ENCODE measurements at places on chromosomes 4 and X. TPM values are rescaled to one million over a fixed set of nuclear protein-coding genes. Genes with fewer than 3 reads are reported as not detected.

DNA sequence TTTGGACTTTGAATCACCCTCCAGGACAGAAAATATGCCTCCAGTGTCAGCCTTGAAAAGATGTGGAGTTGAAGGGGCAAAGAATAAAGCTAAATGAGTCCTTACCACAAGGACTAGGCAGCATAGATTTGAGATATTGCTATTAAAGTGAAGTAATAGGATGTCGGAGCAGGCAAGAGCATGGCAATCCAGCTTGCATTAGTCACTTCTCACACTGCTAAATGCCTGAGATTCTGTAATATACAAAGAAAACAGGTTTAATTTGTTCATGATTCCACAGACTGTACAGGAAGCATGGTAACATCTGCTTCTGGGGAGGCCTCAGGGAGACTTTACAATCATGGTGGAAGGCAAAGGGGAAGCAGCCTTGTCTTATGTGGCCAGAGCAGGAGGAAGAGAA lies 109.8 kb upstream of the PCDH7 start:
- no peak for DNase-seq

DNA sequence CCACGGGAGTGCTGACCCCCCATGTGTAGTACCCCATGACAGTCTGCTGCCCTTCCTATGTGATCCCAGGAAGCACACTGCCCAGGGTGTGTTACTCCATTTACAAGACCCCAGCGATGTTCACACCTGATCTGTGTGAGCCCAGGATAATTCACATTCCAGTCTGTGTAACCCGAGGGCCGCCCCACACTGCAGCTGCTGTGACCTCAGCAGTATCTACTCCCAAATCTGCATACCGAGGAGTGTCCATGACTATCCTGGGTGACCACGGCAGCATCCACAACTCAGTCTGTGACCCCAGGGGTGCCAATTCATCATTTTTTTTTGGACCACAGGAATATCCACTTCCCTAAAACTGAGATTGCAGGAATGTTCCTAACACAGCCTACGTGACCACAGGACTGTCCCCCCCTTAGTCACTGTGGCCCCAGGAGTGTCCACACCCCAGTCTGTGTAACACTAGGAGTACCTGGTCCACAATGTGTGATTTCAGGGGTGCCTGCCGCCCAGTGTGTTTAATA lies 7.8 kb upstream of the GLOD5 start:
- DNase-seq, result no peak

- peak; percentile 61 for DNase-seq
Observed at GRCh38 chr4:73998040-73999011, at the start of gene CXCL5. CXCL5 (minus strand) TSS chr4:73998677; CDS start chr4:73998581, 96 bp downstream.

- no peak for DNase-seq
Observed at GRCh38 chrX:69314436-69315348, 149.4 kb upstream of the PJA1 start.

- DNase-seq, result no peak
Observed at GRCh38 chrX:45258731-45259402, 58.2 kb upstream of the DIPK2B start.

GRCh38 chrX:112738347-112739033 lies 58.8 kb upstream of the LHFPL1 start:
- DNase-seq, result no peak

DNA sequence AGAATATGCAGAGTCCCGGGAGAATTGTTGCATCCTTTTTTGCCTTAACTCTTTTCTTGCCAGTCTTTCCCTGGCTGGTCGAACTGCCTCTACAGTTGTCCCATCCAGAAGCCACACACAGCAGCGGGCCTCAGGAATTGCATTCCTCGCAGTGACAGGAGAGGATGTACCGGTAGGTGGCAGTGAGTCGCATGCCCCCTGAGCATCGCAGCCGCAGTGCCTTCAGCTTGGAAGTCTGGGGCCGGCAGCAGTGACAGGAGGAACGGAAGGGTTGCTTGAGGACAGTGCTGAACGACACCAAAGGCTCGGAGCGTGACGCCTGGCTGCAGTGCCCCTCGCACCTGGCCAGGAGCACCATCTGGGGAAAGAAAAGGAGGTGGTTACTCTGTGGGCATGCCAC lies 23.5 kb downstream of the NDP start:
- DNase-seq, result no peak

- no peak for DNase-seq
Observed at GRCh38 chr4:145881576-145881975, 57.0 kb downstream of the ZNF827 start.

GRCh38 chr4:8914461-8915171 lies 43.0 kb upstream of the HMX1 start:
- peak; percentile 28 for DNase-seq

DNA sequence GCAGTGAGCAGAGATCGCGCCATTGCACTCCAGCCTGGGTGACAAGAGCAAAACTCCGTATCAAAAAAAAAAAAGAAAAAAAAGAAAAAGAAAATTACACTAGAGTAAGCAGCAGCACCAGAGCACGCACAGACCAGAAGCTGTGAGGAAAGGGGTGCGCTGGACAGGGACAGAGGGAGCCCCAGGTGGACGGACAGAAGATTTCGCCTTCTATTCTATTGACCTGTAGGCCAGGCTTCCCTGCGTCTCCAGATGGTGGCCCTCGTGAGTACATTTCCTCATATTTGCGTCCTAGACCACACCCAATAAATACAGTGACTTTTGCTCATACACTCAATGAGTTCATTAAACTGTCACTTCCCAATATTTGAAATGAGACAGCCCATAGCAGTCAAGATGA lies 19.1 kb downstream of the MTNR1A start:
- DNase-seq, result no peak

- no peak for DNase-seq
Observed at GRCh38 chrX:71945237-71945805, 34.7 kb downstream of the NHSL2 start.

GRCh38 chrX:28223991-28224390 lies 242.7 kb upstream of the DCAF8L1 start:
- DNase-seq, result no peak

DNA sequence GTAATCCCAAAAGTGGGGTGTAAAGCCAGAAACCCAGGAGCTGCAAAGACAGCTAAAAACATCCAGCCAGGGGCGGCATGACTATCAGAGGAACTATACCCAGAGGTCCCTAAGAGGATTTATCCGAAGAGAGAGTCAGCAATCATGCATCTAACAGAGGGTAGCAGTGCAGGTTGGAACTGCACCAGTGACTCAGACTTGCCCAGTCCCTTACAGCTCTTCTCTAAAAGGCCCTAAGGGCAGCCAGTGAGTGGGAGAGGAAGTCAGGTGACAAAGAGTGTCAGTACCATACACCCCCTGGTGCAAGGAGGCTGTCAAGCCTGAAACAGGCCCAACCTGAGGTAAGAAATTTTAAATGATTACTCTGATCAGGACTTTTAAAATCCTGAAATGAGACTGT lies 88.1 kb downstream of the CAMK2D start:
- no peak for DNase-seq

- no peak for DNase-seq
Observed at GRCh38 chr4:114386637-114387233, 211.9 kb upstream of the UGT8 start.

DNA sequence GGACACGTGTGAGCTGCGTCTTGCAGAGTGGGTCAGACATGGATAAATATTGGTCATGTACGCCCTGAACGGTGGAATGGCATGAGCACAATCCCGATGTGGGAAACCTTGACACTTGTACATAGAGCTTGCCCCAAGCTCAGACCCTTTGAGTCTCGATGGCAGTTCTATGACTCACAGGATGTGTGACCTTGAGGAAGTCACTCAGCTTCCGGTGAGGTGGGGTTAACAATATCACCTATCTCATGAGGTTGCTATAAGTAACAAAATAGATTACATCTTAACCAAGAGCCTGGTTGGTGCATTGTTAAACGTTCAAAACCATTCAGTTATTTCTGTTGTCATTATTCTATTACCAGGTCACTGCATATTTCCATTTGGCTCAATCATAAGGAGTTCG lies 109.1 kb upstream of the TBL1X start:
- no peak for DNase-seq

GRCh38 chrX:141733371-141733770 lies 34.8 kb upstream of the SPANXD start:
- no peak for DNase-seq

- no peak for DNase-seq
Observed at GRCh38 chr4:75189711-75190335, 256.9 kb downstream of the PARM1 start.

- DNase-seq, result no peak
Observed at GRCh38 chrX:44422631-44423030, 79.2 kb upstream of the EFHC2 start.

- DNase-seq, result no peak
Observed at GRCh38 chr4:186932196-186932595, 208.5 kb upstream of the FAT1 start.

- no peak for DNase-seq
Observed at GRCh38 chrX:113651306-113651705, 810.7 kb upstream of the AMOT start.

GRCh38 chr4:157997296-157997695 lies 175.5 kb downstream of the GASK1B start:
- DNase-seq, result no peak

DNA sequence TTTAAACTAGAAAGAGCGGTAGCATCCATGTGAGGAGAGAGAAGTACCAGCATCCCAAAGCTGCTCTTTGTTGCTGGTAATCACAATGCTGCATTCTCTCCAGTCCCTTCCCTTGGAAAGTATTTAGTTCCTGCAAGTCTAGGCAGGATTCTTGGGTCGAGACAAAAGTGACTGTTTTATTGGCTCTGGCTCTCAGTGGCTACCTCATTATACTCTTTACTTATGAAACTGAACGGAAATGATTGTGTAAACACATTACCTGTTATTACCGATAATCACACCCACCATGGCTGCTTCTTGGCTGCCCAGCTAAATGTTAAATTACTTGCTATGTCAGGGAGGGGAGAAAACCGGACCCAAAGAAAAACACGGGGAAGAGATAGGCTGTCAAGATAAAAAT lies 26.2 kb downstream of the ATXN3L start:
- DNase-seq, result no peak

DNA sequence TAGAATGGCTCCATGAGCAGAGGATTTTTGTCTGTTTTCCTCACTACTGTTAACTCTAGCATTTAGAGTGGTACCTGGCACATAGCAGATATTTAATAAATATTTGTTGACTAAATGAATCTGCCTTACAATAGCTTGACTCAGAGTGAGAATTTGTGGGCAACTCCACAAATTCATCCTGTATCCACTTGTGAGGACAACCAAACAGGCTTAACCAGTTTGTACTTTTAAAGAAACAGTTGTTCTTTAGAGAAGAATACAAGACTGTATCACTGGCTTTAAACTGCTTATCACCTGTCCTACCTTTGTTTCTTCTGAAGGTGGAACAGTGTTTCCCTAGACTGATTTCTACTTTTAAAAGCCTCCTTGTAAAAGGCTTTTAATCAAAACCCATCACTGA lies 141.3 kb upstream of the SH3RF1 start:
- DNase-seq, result no peak

SLC6A14 gene
- total RNA-seq, result not detected

ERVMER34-1 gene
- 0.36 TPM for total RNA-seq

MAGEA11 gene
- not detected for total RNA-seq

F8 gene
- total RNA-seq, result 24.2 TPM

WDFY3 gene
- 127 TPM for total RNA-seq

LUZP4 gene
- total RNA-seq, result not detected

SYAP1 gene
- 36.3 TPM for total RNA-seq

NAP1L5 gene
- total RNA-seq, result 9.5 TPM

BTC gene
- total RNA-seq, result 9.4 TPM

JCHAIN gene
- 33.8 TPM for total RNA-seq

SMR3B gene
- not detected for total RNA-seq

ADH1A gene
- 3.5 TPM for total RNA-seq

SYN1 gene
- 1.5 TPM for total RNA-seq

HS6ST2 gene
- total RNA-seq, result 0.06 TPM

CSAG1 gene
- total RNA-seq, result not detected

KCND1 gene
- 3.4 TPM for total RNA-seq

PABPC4L gene
- total RNA-seq, result 3.9 TPM

OTUD6A gene
- not detected for total RNA-seq

NDST3 gene
- not detected for total RNA-seq

ADGRL3 gene
- total RNA-seq, result 26.7 TPM

UBA6 gene
- total RNA-seq, result 63.2 TPM

PITX2 gene
- total RNA-seq, result not detected

Data from aorta (tissue), 5 donors.